ENCODE measurements at places on chromosomes 7 and 10.
A peak's percentile ranks its signal among the peaks of the same experiment; 100 is the strongest.

DNA sequence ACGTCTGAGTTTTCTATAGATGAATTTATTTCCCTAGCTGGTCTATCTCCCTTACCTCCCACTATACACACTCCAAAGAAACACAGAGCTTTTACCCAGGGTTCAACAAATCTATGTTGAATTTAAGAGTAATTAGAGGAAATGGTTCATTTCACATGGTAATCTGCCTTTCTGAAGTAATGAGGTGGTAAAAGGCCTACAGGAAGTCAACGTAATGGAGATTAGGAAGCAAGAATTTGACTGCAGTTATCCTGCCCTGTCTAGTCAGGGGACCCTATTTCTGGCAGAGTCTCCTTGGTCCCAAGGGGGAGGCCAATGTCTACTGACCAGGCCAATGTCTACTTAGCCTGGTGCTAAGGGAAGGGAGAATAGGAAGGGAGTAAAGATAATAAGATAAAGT lies 21.4 kb upstream of the SIRT1 start:
- no peaks in the 10 kb centered on the region for H3K36me3 ChIP-seq
- no peak overlapping the region for H3K27ac ChIP-seq
- peaks cover 17% of the 10 kb centered on the region for H3K4me1 ChIP-seq
- peaks cover 16% of the 10 kb centered on the region for H3K27me3 ChIP-seq
- no peak overlapping the region for H3K4me3 ChIP-seq
- DNase-seq, result no peak

DNA sequence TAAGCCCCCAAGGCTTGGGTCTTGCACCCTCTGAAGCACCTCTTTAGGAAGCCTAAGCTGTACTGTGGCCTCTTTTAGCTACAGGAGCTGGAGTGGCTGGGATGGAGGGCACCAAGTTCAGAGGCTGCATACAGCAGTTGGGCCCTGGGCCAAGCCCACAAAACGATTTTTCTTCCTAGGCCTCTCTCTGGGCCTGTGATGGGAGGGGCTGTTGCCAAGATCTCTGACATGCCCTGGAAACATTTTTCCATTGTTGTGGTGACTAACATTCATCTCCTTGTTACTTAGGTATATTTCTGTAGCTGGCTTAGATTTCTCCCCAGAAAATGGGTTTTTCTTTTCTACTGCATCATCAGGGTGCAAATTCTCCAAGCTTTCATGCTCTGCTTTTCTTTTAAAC lies 375.7 kb upstream of the NPSR1 start:
- no peak overlapping the region for H3K4me3 ChIP-seq
- H3K27me3 ChIP-seq, result no peaks in the 10 kb centered on the region
- H3K36me3 ChIP-seq, result peaks cover 7% of the 10 kb centered on the region
- H3K27ac ChIP-seq, result no peak overlapping the region
- DNase-seq, result no peak
- H3K4me1 ChIP-seq, result no peaks in the 10 kb centered on the region

DNA sequence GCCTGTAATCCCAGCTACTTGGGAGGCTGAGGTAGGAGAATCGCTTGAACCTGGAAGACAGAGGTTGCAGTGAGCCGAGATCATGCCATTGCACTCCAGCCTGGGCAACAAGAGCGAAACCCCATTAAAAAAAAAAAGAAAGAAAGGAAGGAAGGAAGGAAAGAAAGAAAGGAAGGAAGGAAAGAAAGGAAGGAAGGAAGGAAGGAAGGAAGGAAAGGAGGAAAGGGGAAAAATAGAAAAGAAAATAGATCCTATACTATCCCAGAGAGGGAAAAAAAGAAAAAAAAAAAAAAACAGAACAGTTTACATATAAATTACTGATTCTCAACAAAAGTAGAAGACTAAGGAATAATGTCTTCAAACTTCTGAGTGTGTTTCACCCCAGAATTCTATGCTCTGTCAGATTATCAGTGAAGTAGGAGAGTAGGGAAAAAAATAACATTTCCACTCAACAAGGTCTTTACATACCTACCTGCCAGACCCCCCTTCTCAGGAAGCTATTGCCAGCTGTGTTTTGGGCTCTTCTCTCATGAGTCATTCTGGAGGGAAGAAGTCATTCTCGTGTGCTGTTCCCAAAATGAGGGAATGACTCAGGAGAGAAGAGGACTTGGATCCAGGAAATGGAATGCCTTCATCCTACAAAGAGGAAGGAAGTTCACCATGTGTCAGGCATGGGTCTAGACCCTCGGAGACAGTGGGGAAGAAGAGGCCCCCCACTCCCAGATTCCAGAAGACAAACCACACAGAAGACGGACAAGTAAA lies 20.9 kb downstream of the RGS10 start:
- DNase-seq, result no peak
- H3K4me1 ChIP-seq, result peaks cover 30% of the 10 kb centered on the region
- no peak overlapping the region for H3K27ac ChIP-seq
- peaks cover 21% of the 10 kb centered on the region for H3K27me3 ChIP-seq
- H3K4me3 ChIP-seq, result no peak overlapping the region
- no peaks in the 10 kb centered on the region for H3K36me3 ChIP-seq

GRCh38 chr10:95831076-95831475 lies 75.1 kb downstream of the ENTPD1 start:
- H3K4me1 ChIP-seq, result no peaks in the 10 kb centered on the region
- H3K27me3 ChIP-seq, result peaks cover 3% of the 10 kb centered on the region
- H3K27ac ChIP-seq, result no peak overlapping the region
- no peaks in the 10 kb centered on the region for H3K36me3 ChIP-seq

GRCh38 chr7:101236292-101236835 lies 1.2 kb downstream of the CLDN15 start:
- no peak for DNase-seq
- no peak overlapping the region for H3K4me3 ChIP-seq
- H3K4me1 ChIP-seq, result peaks cover 27% of the 10 kb centered on the region
- H3K27ac ChIP-seq, result peak overlapping the region; percentile 66
- H3K36me3 ChIP-seq, result no peaks in the 10 kb centered on the region
- H3K27me3 ChIP-seq, result peaks cover 11% of the 10 kb centered on the region

GRCh38 chr10:93462881-93463280 lies 19.3 kb downstream of the MYOF start:
- peak overlapping the region; percentile 90 for H3K27ac ChIP-seq
- H3K36me3 ChIP-seq, result peaks cover 8% of the 10 kb centered on the region
- no peak for DNase-seq

GRCh38 chr7:25559581-25560367 lies 331.5 kb upstream of the NPVF start:
- H3K36me3 ChIP-seq, result peaks cover 12% of the 10 kb centered on the region
- no peak overlapping the region for H3K27ac ChIP-seq
- no peak for DNase-seq
- H3K4me3 ChIP-seq, result no peak overlapping the region

GRCh38 chr10:6579904-6580278 lies at the start of gene PRKCQ:
PRKCQ (minus strand) TSS chr10:6580276; CDS start chr10:6515135, 65,141 bp downstream.
- peaks cover 19% of the 10 kb centered on the region for H3K27me3 ChIP-seq
- no peak within 1 kb of the TSS for H3K27ac ChIP-seq
- H3K4me3 ChIP-seq, result peak within 1 kb of the TSS; percentile 91

DNA sequence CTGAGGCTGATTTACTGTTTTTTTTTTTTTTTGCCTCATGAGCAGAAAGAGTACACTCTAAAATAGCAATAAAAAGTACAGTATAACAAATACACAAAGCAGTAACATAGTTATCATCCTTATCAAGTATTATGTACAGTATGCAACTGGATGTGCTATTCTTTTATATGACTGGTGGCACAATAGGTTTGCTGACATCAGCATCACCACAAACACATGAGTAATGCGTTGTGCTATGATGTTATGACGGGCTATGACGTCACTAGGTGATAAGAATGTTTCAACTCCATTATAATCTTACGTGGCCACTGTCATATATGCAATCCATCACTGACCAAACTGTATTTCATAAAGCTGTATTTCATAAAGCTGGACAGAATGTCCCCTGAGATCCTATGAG lies 189.2 kb upstream of the GLI3 start:
- no peak overlapping the region for H3K27ac ChIP-seq
- peaks cover 29% of the 10 kb centered on the region for H3K4me1 ChIP-seq
- DNase-seq, result no peak
- H3K36me3 ChIP-seq, result no peaks in the 10 kb centered on the region

DNA sequence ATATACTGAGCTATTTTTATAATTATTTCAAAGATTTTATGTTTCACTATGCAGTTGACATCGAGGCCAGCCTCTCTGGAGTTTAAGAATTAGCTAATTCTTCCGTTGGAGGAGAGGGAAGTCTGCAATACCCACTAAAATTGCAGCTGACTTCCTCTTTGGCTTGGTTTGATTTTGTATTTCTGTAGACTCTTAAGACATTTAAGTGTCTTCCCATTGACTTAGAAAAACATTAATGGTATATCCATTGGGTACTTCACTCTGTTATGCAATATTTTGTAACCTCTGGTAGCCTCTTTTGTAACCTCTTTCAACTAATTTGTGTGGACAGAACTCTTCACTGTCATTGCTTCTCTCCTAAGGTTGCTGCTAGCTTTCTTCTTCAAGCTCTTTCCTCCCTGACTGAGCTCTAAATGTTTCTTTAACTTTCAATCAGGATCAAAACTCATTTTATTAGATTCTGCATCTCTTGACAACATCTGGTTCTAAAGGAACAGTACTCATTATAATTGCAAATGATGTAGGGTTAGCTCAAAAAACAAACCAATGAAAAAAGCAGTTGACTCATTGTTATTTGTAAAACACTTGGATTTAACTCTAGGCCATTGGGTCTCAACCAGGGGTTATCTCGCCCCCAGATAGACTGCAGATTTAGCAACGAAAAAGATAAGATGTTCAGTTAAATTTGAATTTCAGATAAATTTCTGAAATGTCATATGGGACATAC lies 1.7 kb upstream of the ANKRD22 start:
- no peak overlapping the region for H3K27ac ChIP-seq
- peaks cover 6% of the 10 kb centered on the region for H3K27me3 ChIP-seq
- no peak for DNase-seq
- no peaks in the 10 kb centered on the region for H3K36me3 ChIP-seq

DNA sequence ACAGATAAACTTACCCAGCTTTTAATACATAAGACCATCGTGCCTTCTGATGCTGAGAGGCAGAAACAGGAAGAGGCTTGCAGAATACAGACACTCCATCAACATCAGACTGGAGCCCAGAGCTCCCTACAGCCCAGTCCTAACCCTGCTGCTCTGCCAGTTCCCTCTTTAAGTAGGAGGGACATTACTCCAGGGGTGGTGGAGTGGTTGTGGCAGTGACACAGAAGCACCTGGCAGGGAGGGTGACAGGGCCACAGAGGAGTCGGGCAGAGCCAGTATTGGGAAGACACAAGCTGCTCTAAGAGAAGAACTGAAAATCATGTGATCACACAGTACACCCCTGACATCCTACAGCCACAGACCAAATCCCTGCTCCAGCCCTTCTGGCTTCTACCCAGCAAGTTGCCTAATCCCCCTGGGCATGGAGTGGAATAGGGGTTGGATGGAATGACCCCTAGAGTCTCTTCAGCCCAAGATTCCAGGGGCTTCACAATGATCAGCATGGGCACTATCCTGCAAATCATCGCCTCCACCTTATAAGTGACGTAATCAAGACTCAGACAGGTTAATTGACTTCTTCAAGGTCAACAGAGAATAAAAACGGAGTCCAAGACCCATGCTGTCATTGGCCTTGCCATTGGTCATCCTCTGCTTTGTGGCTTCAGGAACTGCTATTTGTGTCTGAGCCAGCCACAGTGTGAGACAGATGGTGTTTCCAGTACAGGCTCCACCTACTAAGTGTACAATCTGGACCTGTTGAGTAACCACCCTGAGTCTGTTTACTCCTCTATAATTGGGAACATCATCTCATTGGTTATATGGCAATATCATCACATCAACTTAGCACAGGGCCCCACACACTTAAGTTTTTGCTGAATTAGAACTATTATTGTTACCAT lies 61.1 kb upstream of the ZMIZ1 start:
- H3K36me3 ChIP-seq, result no peaks in the 10 kb centered on the region
- peaks cover 20% of the 10 kb centered on the region for H3K27me3 ChIP-seq
- no peak overlapping the region for H3K27ac ChIP-seq
- DNase-seq, result no peak
- H3K4me1 ChIP-seq, result peaks cover 52% of the 10 kb centered on the region
- no peak overlapping the region for H3K4me3 ChIP-seq

DNA sequence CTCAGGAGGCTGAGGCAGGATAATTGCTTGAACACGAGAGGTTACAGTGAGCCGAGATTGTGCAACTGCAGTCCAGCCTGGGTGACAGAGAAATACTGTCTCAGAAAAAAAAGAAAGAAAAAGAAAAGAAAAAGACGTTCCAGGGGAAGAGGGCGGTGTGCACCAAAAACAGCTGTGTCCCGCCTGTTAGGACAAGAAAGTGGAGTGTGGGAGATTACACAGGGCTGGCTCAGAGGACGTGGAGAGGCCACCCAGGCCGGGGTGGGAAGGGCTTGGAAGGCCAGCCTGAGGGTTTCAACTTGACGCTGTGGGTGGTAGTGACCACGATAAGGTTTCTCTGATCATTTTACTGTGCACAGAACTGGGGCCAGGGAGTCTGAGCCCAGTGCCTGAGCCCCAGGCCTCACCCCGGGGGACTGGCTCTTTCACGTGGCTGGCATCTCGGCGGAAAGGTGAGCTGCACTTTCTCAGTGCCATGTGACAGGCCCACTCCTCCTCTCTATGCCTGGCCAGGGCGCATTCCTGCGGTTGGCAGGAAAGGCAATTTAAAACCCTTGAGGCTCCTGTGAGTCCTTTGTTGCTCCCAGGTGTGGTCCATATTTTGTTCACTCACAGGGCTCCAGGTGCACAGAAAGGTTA lies 13.9 kb downstream of the RHBDD2 start:
- peaks cover 6% of the 10 kb centered on the region for H3K4me1 ChIP-seq
- H3K4me3 ChIP-seq, result no peak overlapping the region
- H3K27ac ChIP-seq, result peak overlapping the region; percentile 24
- H3K27me3 ChIP-seq, result no peaks in the 10 kb centered on the region
- H3K36me3 ChIP-seq, result peaks cover 18% of the 10 kb centered on the region

DNA sequence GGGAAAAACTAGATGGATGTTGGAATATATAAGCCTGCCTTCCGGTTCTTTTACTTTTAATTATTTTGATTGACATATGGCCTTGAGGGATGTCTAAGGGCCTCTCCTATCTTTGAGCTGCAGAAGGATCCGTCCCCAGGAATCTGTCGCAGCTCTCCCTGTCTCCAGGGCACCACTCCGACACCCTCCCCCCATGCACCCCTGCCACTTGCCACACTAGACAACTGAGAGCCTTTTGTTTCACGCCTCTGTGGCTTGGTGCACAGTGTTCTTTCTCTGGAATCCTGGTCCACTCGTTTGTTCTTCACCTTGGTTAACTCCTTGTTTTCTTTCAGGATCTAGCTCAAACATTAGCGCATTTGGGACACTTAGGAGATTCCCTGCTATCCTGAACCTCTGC lies 124.1 kb upstream of the EFCAB10 start:
- DNase-seq, result no peak
- H3K4me1 ChIP-seq, result peaks cover 15% of the 10 kb centered on the region
- peaks cover 43% of the 10 kb centered on the region for H3K36me3 ChIP-seq
- no peak overlapping the region for H3K27ac ChIP-seq
- H3K4me3 ChIP-seq, result no peak overlapping the region

DNA sequence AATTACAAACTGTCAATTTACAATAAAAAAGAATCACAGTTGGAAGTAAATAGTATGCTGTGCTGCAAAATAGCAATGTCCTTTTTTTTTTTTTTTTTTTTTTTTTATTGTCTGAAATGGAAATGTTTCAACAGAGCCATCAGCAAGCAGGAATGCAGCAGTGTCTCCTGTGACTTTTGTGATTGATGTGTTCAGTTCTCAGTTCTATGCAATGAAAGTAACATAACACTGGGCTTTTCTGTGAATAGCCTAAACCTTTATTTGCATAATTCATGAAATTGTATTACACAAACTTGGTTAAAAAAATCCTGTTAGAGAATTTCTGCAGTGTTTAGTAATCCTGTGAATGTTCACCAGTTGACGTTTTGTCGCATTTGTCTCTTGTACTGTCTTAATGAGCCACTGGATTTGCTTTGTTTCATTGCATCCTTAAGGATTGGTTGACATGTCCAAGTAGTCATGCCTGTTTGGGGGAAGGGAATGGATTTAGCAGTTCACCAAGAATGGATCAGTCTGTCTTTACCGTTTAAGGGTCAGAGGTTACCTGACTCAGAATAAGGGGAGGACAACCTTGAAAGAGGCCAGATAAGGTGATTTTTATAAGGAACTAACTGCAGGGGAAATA lies 192.7 kb downstream of the MLLT10 start:
- H3K27me3 ChIP-seq, result no peaks in the 10 kb centered on the region
- H3K36me3 ChIP-seq, result peaks cover 47% of the 10 kb centered on the region
- peak overlapping the region; percentile 4 for H3K27ac ChIP-seq

All from nephron progenitor cell (in vitro differentiated cells).